ENCODE measurements at places on chromosomes 4 and X. TPM values are rescaled to one million over a fixed set of nuclear protein-coding genes. Genes with fewer than 3 reads are reported as not detected.

CFP gene
- total RNA-seq, result 1.8 TPM

GRIA2 gene
- 1.6 TPM for total RNA-seq

GRCh38 chr4:86481440-86481839, 112.7 kb upstream of the PTPN13 start:
- DNase-seq, result no peak

NUP54 gene
- total RNA-seq, result 33.3 TPM

- DNase-seq, result no peak
These were observed 1.3 kb downstream of the NFKB1 start for GRCh38 chr4:102502543-102502818.

SHISA3 gene
- total RNA-seq, result 1.0 TPM

SASH3 gene
- 3.6 TPM for total RNA-seq

DNA sequence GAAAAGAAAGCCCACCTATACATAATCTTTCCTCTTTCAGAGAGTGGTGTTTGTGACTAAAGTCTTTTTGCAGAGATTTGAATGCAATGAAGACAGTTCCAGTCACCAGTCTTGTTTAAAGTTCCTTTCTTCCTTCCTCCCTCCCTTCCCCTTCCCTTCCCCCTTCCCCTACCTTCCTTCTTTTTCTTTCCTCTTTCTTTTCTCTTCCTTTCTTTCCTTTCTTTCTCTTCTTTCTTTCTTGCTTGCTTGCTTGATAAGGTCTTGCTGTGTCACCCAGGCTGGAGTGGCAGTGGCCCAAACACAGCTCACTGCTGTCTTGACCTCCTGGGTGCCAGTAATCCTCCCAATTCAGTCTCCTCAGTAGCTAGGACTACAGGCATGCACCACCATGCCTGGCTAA, 19.0 kb upstream of the ASB5 start:
- no peak for DNase-seq

SOWAHD gene
- total RNA-seq, result not detected

DNA sequence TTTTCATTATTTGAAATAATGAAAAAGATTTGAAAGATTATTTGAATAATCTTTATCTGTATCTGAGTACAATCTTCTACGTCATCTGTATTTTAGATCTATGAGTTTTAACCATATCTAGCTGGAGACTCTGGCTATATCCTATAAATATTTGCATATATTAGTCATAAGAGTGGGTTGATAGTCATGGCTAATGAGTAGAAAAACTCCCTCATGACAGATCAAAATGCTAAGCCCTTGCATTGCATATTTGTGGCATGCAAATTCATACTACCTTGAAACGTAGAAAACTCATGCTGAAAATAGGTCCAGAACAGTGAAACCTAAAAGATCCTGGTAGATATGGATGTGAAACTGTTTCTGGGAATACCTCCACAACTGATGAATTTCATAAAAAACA, 291.3 kb downstream of the GALNTL6 start:
- no peak for DNase-seq

MAGEC3 gene
- not detected for total RNA-seq

GRCh38 chr4:47050761-47051725, 19.7 kb downstream of the GABRB1 start:
- DNase-seq, result no peak

GABRA4 gene
- not detected for total RNA-seq

BMPR1B gene
- 1.3 TPM for total RNA-seq

DNA sequence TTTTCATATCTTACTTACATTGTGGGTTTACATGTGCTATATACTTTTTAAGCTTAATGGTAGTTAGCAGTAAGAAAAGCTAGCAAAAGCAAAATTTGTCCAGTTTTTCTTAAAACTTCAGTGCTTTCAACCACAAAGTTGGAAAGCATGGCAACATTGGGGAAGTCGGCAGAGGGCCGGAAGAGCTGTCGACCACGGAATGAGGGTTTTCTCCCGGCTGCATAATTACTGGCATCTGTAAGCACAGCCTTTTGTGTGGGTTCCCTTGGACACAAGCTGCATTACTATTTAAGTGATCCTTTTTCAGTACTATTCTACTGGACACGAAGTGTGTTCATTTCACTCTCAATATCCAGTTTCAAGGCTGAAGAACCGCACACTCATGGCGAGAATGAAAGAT, 560.4 kb downstream of the ANKRD50 start:
- DNase-seq, result no peak
